Cortex of kidney (tissue), 1 donor: ENCODE measurements at places on chromosomes 5 and 9.

- DNase-seq: no peak
Measured at GRCh38 chr5:57598756-57599155, 116.1 kb upstream of the ACTBL2 start.

- no peak for DNase-seq
Measured at GRCh38 chr5:91141642-91142041, 241.5 kb downstream of the ARRDC3 start.

GRCh38 chr9:89872913-89873707, 268.3 kb downstream of the GADD45G start:
- no peak for DNase-seq

DNA sequence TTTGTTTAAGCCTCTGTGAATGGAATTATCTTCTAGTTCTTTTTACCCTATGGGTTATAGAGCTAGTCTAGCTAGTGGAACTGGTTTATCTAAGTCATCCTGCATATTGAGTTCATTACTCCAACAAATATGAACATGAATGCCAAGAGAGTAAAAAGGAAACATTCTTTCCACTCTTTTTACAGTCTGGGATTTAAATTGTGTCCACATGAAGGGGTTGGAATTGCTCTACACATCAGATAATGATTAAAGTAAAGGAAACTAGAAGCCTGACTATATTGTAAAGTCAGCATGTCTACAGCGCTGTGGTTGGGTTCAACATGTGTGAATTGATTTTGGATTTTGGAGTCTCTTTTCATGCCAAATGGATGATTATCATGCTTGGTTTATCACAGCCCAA, 173.1 kb downstream of the CCDC171 start:
- no peak for DNase-seq

DNA sequence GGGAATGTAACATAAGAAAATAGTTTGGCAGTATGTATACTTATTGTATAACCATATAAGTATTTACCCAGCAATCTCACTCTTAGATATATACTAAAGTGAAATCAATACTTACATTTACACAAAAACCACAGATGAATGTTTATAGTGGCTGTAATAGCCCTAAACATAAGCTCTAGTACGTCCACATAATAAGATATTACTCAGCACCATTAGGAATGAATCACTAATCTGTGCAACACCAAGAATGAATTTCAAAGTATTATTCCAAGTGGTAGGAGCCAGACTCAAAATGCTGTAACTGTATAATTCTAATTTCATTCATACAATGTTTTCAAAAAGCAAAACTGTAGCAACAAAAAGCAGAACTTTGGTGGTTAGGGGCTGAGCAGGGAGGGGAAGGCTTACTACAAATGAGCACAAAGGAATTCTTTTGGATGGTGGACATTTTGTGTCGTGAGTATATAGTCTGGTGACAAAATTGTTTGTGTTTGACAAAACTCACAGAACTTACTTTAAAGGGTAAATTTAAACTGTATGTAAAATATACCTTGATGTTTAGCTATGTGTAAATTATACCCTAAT, 11.9 kb upstream of the C5orf46 start:
- DNase-seq: no peak

- DNase-seq: no peak
Measured at GRCh38 chr9:85528607-85529006, 213.1 kb downstream of the AGTPBP1 start.

DNA sequence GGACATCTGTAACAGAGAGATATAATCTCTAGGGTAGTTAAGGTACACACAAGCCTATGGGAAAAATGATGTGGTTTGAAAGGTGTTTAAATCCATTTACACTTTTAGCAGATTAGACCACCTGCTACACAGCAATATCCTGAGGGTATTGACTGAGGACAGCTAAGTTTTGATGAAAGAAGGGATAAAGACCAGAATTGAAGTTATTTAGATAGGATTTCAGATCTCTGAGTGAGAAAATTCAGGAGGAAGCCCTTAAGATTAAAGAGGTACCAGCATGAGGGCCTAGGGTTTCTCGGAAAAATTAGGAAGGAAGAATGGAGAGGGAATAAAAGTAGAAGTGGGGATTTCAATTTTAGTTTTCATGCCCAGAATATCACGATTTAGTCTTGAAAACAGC, 267.3 kb downstream of the COX7C start:
- no peak for DNase-seq

DNA sequence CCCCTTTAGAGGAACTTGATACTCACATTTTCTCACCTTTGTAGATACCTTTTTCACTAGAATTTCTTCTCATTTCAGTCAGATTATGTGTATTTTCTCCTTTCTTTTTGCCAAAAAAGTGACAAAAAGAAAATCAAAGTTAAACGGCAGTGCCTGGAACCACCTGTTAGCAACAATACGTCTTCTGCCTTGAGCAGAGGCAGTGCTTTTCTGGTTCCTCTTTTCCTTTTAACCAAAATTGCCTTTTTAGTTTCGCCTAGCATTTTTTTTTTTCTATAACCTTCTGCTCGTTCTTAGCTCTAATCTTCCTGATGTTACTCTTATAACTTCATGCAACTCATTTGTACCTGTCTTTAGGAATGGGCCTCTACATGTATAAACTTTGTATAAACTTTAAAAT, 26.1 kb downstream of the SMIM32 start:
- no peak for DNase-seq

DNA sequence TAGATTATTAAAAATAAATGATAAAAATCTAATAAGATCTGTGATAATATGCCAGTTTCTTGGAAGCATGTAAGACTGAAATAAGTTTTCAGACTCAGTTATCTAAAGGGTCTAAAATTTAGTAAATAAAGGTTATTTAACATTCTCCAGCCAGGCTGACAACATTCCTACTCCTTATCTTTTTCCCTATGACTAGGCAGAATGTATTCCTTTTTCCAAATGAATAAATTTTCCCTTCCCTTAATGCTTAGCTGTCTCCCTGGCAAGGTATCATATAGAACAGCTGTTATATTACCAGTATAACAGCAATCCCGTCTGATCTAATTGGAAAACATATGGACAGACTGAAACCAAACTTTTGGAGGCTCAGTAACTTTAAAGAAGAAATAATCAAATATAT, 13.0 kb downstream of the MEGF9 start:
- no peak for DNase-seq

GRCh38 chr9:98539954-98540353, 168.8 kb downstream of the GABBR2 start:
- DNase-seq: no peak

- DNase-seq: no peak
Measured at GRCh38 chr9:81239388-81239787, 450.0 kb downstream of the TLE1 start.

GRCh38 chr5:141870871-141871270, 7.3 kb downstream of the PCDH1 start:
- no peak for DNase-seq

- no peak for DNase-seq
Measured at GRCh38 chr9:89364666-89365531, 46.6 kb downstream of the SECISBP2 start.
